NCI-H1436 (cell line): ENCODE measurements at places on chromosomes 5 and 9.
A peak's percentile ranks its signal among the peaks of the same experiment; 100 is the strongest.

- no peak for DNase-seq
Observed at GRCh38 chr5:176754376-176754973, 55.9 kb upstream of the UNC5A start.

GRCh38 chr5:97544678-97545077, 361.6 kb upstream of the RIOK2 start:
- DNase-seq, result no peak

- peak; percentile 2 for DNase-seq
Observed at GRCh38 chr9:112711050-112711689, 6.7 kb downstream of the INIP start.

DNA sequence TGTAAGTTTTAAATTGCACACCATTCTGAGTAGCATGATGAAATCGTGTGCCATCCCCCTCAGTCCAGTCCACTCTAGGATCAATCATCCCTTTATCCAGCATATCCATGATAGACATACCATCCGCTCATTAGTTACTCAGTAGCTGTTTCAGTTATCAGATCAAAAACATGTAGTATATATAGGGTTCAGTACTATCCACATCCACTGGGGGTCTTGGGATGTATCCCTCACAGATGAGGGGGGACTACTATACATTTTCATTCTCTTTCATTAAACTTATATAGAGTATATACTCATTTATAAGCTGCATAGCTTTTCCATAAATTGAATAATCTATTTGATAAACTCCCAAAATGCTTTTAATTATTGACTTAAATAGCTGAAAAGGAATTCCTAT, 67.6 kb downstream of the MEIKIN start:
- no peak for DNase-seq

DNA sequence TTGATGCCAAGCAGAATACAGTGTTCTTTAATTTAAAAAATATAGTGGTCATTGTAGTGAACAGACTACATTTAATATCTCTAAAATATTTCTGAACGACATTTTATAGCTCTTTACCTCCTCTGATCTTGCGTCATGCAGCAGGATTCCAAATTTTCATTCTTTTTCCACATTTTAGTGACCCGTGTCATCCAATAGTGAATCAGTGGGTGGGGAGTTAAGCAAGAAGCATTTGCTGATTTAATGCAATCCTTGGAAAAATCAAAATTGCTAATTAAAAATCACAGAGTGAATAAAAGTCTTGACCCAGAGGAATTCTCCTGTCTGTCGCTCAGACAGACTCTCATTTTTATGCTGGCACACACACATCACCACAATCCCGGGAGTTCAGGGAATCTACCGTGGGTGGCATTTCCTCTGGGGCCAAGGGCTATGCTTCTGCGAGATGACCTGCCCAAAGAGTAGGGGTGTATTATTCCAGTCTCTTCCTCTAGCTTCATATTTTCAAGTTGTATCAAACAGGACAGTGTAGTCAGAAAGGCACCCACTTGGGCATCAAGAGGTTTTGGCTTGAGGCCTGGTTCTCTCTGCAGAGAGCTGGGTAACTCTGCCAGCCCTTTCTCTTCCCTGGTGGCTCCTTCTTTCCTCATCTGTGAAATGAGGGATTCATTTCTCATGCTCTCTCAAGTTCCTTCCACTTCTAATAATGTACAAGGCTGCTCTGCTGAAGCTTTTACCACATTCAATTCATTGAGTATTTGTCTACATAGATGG, 24.8 kb upstream of the OTP start:
- DNase-seq, result no peak

GRCh38 chr5:172491481-172491880, 37.2 kb upstream of the SH3PXD2B start:
- no peak for DNase-seq

- no peak for DNase-seq
Observed at GRCh38 chr5:36904677-36905076, 28.1 kb downstream of the NIPBL start.

GRCh38 chr9:128149001-128149701, at the start of gene LCN2:
Gene LCN2, plus strand, starts transcription at chr9:128149453. Its CDS starts 73 bp downstream, at chr9:128149526.
- DNase-seq, result no peak
